CD4-positive, alpha-beta T cell treated with Interleukin-15 for 4 hours (primary cell): ENCODE measurements at places on chromosomes 7 and 10.

GRCh38 chr10:132011024-132011423 is 29.3 kb upstream of the BNIP3 start:
- DNase-seq = no peak

- no peak for DNase-seq
Measured at GRCh38 chr10:112359606-112360307, 14.2 kb upstream of the ACSL5 start.

DNA sequence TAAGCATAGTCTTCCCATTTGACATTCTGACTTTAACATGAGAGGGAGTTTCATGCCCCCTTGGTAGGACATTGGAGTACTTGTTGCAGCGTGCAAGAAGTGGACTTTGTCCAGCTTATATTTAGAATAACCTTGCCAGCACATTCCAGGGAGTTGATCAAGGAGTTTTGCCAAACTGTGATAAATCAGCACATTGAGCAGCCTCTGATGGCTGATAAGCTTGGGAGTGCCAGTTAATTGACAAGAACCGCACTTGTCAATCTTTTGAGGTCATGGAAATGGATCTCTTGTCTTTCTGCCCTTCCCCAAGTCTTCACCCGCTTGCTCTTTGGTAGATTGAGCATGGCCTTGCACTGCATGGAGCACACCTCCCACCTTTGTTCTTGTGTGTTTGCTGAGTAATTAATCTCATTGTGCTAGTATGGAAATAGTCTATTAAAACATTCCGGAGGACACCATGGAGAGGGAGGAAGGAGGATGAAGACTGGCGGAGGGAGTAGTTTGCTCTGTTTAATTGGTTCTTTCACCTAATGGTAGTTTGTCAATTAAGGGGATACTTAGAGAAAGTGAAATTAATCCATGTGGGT is 668.5 kb upstream of the GALNT17 start:
- DNase-seq = no peak

GRCh38 chr10:79384773-79385391 is 37.6 kb downstream of the PPIF start:
- DNase-seq = no peak

- no peak for DNase-seq
Measured at GRCh38 chr10:116744163-116744753, 1.9 kb upstream of the HSPA12A start.

DNA sequence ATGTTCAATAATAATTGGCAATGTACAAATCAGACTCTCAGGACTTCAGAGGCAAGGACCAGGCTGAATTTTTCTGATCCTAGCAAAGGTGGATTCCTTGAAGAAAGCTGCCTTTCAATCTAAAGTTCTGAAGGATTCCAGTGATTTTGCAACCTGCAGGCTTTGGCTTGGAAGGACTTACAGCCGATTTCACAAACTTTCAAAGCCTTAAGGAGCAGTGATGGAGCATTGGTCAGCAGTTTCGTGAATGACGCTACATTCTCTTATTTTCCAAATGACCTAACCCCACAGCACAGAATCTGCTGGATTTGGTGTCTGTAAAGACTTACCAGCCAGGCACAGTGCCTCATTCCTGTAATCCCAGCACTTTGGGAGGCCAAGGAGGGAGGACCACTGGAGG is 167.5 kb downstream of the ARHGAP12 start:
- no peak for DNase-seq

- peak; percentile 43 for DNase-seq
Measured at GRCh38 chr7:100053215-100053614, 3.6 kb downstream of the ZSCAN21 start.

- peak; percentile 76 for DNase-seq
Measured at GRCh38 chr7:98879198-98879978, 1.1 kb downstream of the TRRAP start.

DNA sequence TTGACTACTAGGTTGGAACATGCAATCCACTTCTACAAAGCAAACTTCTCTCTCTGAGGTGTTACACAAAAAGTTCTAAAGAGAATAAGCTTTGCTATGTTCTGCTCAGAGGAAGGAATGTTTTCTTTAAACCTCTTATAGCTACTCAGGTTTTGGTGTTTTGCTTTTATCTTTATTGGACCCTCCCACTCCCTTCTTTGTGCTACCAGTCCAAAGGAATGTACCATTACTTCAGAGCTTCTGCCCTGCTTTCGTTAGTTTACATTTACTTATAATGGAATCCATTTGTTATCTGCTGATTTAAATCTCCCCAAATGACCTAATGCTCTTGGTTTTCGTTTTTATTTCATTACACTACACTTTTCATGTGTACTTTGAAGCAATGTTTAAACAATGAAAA is 154.9 kb downstream of the ATE1 start:
- no peak for DNase-seq

DNA sequence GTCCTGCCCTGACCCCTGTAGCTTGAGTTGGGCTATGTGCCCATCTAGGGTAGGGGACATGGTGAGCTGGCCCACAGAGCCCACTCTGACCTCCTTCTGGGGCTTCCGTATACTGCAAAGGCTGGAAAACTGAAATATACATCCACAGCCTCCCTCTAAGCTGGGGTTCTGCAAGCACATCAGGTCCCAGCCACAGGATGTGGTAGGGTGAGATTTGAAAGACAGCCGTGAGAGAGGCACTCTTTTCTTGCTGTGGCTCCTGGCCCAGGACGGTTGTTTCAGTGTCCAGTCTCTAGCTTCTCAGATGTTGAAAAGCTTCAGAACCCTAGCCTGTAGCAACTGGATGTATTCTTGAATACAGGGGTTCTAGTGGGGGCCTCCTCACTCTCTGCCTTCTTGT is 60.1 kb upstream of the ADRB1 start:
- no peak for DNase-seq

DNA sequence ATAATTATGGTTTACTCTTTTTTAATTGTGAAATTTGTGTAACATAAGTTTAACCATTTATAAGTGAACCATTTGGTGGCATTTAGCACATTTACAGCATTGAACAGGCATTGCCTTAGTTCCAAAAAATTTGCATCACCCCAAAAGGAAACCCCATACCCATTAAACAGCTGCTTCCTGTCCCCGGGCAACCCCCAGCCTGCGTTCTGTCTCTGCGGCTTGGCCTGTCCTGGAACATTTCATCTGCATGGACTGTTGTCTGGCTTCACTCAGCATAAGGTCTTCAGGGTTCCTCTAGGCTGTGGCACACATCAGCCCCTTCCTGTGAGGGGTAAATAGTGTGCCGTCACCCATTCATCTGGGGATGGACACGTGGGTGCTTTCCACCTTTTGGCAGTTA is 6.9 kb downstream of the RET start:
- DNase-seq = no peak

DNA sequence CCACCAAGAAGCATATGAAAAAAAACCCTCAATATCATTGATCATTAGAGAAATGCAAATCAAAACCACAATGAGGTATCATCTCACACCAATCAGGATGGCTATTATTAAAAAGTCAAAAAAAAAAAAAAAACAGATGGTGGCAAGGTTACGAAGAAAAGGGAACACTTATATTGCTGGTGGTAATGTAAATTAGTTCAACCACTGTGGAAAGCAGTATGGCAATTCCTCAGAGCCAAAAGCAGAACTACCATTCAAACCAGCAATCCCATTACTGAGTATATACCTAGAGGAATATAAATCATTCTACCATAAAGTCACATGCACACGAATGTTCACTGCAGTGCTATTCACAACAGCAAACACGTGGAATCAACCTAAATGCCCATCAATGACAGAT is 46.0 kb downstream of the CNOT4 start:
- no peak for DNase-seq

DNA sequence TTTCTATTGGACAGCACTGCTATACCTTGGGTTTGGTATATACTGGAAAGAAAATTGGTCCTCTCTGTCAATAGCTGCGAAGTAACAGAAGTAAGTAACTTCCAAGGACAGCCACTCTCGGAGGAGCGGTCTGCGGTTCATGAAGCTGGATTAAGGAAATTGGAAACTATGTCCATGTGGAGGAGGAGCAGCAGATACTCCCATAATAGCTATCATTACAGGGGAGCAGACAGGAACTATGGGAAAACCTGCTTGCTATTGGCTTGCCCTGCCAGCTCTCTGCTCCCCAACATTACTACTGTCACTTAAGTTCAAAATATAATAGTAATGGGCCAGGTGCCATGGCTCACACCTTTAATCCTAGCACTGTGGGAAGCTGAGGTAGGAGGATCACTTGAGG is 83.9 kb upstream of the TRIL start:
- DNase-seq = no peak

DNA sequence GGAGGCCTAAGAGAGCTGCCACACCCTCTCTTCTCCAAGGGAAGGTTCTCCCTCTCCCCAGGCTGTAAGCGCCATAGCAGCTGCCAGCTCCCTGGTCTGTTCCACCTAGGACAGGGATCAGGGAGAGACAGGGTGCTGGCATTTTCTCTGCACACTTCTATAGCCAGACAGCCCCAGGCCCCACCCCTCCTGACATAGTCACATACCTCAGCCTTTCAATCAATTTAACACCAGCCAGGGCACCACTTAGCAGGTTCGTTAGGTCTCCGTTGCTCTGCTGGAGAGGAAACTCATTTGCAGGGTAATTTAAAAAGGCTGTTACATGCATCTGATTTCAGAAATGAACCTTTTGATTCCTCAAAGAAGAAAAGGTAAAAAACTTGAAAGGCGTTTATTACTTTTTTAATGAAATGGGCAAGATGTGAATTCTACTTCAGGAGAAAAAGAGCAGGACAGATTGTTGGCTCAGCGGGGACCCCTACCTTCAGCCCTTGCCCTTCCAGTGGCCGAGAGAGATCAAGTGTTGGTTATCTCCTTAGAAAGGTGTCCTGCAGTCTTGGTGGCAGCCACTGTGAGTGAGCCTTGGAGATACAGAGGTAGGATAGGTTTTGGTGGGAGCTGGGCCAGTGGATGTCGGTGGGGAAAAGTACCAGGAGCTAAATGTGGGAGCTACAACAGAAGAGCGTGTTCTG is 180.5 kb upstream of the GALNT17 start:
- DNase-seq = no peak

GRCh38 chr10:28263136-28263857 is 39.6 kb downstream of the MPP7 start:
- DNase-seq = no peak

DNA sequence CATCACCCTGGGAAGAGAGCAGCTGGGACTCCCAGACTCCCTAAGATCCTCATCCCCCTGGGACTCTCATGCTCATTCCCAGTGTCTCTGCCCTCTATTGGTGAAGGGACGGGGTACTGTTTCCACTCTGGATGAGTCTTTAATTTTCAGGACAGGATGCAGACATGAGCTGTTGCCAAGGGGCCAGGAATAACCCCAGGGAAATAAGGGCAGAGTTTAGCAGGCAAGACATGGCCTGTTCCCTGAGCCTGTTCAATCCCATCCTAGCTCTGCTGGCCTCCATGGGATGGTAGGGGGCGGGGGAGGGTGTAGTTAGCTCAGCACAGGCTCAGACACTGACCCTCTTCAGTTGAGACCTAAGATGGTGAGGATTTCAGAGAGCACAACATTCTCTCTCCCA is 14.0 kb downstream of the C10orf105 start:
- DNase-seq = no peak

DNA sequence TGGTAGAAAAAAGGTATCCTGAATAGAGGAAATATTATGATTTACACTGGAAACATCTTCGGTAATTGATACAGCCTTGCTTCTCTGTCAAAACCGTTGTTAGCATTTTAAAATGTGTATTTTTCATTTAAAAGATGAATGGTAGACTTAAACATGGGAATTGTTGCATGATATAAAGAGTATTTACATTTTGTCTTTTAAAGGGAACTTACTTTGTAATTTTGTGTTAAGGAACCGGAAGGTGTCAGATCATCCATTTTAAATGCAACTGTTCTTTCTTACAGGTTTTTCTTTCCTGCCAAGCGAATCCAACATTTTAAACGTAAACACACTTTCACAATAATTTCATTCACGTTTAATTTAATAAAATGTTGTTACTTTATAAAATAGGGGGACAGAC is 1.8 kb upstream of the IGF2BP3 start:
- DNase-seq = no peak

GRCh38 chr7:135368416-135369186 is 135.0 kb downstream of the STRA8 start:
- no peak for DNase-seq

- no peak for DNase-seq
Measured at GRCh38 chr7:155223503-155223902, 74.2 kb upstream of the INSIG1 start.

- no peak for DNase-seq
Measured at GRCh38 chr10:119991816-119992215, 99.3 kb downstream of the SEC23IP start.

- no peak for DNase-seq
Measured at GRCh38 chr7:111510584-111511378, 51.5 kb downstream of the IMMP2L start.

GRCh38 chr7:81014266-81014665 is 95.4 kb upstream of the SEMA3C start:
- no peak for DNase-seq

GRCh38 chr10:89783406-89783805 is 82.0 kb downstream of the KIF20B start:
- DNase-seq = no peak

GRCh38 chr10:21552638-21553037 is 18.6 kb downstream of the MLLT10 start:
- DNase-seq = no peak

GRCh38 chr7:110786328-110786965 is 304.5 kb upstream of the LRRN3 start:
- no peak for DNase-seq

DNA sequence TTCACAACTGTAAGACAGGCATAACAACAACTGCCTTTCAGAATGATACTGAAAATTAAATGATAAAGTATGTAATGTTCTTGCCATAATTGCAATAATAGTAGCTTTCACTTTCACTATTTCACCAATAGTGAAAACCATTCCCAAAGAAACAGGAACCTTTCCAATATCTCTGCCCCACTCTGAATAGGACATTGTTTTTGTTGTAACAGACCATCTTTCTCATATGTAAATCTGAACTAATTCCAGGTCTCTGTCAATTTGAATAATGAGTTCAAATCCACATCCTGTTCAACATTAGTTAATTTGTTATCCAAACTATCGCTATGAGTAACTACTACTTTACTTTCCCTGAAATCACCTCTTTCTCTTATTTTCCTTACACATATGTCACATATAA is 148.0 kb downstream of the LRRN3 start:
- DNase-seq = no peak

GRCh38 chr7:98286093-98286539 is 4.6 kb downstream of the BRI3 start:
- no peak for DNase-seq

DNA sequence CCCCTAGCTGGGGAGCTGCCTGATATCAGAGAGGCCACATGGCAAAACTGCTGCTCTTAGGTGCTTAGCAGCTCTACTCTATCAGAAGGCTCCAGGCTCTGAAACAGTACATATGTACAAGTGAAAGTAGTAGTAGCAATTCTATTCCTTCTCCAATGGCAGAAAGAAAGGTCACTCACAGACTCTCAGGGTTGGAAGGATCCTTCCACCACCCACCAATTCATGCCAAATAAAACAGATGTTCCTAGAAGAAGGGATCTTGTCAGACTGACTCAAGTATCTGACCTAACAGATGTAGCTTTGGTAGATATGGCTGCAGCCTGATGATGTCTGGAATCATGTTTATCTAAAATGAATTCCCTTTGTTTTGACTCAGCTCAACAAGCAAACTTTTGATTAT is 8.0 kb upstream of the ALDH18A1 start:
- no peak for DNase-seq

GRCh38 chr7:114957444-114957843 is 35.5 kb downstream of the MDFIC start:
- DNase-seq = no peak
